HS-5 (cell line): ENCODE measurements at places on chromosomes 5 and 9.

- DNase-seq = no peak
Observed at GRCh38 chr5:111775224-111775623, 18.2 kb upstream of the NREP start.

GRCh38 chr5:37492778-37493555, 113.8 kb downstream of the WDR70 start:
- DNase-seq = no peak

- no peak for DNase-seq
Observed at GRCh38 chr9:129352146-129352865, 174.2 kb upstream of the IER5L start.

- no peak for DNase-seq
Observed at GRCh38 chr9:129284607-129285291, 106.7 kb upstream of the IER5L start.

DNA sequence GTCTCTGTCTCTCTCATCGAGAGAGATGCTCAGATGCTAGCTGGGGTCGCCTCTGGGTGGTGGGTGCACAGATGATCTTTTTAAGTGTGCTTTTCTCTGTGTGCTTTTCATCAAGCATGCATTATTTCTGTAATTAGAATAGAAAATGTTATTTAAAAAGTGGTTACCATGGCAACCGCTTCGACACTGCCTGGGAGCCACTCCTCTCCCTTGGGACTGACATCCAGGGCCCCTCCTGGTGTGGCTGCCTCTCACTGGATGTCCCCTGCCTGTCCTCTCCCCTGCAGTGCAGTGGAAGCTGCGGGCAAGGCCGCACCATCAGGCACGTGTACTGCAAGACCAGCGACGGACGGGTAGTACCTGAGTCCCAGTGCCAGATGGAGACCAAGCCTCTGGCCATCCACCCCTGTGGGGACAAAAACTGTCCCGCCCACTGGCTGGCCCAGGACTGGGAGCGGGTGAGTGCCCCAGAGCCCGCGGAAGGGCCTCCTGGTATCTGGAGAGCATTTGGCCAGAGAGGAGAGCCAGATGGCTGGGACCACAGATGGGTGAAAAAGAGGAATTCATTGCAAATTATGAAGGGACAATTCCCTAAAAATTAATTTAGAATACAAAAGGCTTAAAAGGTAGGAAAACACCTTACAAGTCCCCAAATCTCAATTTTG, 34.7 kb downstream of the ADAMTSL2 start:
- no peak for DNase-seq

DNA sequence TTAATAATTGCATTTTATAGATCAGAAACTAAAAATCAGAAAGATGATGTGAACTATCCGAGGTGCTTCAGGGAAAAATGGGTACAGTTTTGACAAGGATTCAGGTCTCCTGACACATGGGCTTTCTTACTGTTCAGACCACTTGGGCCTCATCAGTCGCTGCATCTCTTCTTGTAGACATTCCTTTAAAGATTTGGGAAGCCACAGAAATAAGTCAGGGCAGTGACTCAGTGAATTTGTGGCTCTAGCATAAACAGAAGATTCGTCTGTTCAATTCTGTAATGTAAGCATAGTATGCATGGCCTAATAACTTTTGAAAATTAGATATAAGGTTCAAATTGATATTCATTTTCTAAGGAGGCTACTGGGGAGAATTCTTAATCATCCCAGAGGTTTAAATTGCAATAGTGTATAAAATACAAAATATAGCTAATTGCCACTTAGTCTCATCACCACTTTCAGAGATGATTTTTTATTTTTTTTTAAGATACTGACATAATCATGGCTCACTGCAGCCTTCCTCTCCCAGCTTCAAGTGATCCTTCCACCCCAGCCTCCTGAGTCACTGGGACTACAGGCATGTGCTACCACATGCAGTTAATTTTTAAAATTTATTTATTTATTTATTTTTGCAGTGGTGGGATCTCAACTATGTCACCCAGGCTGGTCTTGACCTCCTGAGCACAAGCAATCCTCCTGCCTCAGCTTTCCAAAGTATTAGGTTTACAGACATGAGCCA, 48.9 kb downstream of the RASEF start:
- peak; percentile 40 for DNase-seq

DNA sequence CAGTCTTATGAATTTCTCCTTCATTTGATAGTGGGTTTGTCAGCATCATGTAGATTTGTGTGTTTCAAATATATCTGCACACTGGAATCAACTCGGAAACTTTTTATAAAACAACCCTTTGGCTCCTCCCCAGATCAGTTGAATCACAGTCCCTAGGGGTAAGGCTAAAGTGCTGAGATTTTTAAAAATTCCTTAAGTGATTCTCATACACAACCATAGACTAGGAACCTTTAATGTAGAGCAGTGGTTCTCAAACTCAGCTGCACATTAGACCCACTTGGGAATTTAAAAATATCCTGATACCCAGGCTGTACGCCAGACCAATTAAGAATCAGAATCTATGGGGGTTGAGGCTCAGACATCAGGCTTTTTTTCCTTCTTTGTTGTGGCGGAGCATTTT, 17.5 kb upstream of the JAK2 start:
- no peak for DNase-seq

DNA sequence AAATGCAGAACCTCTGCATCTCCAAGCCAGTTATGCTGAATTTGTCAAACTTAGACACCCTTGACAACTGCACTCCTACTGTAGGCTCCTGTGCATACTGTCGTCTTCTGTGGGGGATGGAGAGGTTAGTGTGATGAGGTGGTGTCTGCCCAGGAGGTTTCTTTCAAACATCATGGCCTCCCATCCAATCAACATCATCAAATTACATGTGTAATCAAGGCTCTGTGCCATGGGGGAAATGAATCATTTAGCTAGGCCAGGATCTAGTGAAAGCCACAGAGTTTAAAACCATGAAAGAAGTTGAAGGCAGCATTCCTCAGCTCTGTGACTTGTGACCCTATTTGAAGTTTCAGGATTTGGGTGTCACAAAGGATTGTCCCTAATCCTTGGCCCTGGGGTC, 240.6 kb downstream of the MARCHF11 start:
- DNase-seq = peak; percentile 84

GRCh38 chr5:132428484-132429462, 59.3 kb downstream of the SLC22A5 start:
- no peak for DNase-seq

DNA sequence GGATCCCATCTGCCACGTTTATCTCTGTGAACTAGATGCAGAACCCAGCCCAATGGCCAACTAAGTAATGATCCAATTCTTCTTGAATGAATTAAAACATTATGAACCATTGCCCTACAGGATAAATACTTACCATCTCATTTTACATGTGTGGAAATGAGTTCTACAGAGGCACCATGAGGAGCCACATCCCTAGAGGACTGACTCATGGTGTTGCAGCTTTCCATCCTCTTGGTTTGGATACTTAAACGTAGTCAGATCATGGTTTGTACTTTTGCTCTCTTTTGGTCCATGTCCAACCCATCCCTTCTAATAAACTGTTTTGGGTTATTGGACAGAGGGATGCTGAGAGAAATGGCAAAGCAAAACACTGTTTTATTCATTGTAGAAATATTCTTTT, 484.8 kb downstream of the EBF1 start:
- no peak for DNase-seq
